Ovary (tissue), 10 donors: ENCODE measurements at places on chromosomes 3 and 15.
A peak's percentile ranks its signal among the peaks of the same experiment; 100 is the strongest.

GRCh38 chr3:155608228-155608920 is 136.5 kb downstream of the PLCH1 start:
- DNase-seq = no peak

GRCh38 chr15:50879016-50879617 is 29.4 kb upstream of the AP4E1 start:
- DNase-seq = no peak

DNA sequence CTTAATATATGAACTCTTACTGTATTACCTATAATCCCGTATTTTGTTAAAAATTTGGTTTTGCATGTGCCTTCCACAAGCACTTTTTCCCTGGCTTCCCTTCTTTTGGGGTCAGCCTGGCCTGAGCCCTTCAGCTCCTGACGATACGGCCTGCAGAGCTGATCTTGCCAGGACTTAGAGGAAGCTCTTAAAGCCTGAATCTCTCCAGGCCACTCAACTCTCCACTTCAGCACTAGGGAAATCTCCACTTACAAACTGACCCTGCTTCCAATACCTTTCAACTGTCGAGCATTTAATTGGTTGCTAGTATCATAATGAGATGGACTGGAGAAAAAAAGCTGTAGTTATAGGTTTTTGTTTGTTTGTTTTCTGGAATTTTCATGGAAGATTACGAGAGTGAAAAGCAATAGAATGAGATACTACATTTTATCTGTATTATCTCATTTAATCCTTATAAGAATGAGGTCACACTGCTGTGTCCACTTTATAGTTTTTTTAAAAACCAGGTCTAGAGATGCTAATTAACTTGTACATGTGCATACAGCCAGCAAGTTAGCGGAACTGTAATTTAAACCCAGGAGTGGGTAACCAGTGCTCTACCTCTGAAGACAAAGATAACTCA is 54.8 kb downstream of the ZBTB38 start:
- no peak for DNase-seq

DNA sequence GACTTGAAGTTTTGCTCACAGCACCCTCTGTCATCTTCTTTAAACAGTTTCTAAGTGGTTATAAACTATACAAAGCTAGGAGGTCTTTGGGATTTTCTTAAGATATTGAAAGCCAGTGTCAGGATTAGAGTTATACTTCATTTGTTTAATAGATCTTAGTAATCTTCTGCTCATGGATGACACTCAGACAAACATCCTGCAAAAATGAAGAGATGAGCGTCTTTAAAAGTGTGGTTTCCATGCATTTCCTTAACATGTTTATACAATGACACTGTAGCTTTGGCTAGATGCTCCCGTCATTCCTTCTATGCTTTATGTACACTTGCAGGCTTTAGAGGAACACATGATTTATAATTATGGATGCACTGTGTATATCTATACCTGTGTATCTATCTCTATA is 182.2 kb downstream of the NAALADL2 start:
- DNase-seq = no peak

GRCh38 chr3:173743516-173743915 is 346.0 kb downstream of the NLGN1 start:
- DNase-seq = no peak

DNA sequence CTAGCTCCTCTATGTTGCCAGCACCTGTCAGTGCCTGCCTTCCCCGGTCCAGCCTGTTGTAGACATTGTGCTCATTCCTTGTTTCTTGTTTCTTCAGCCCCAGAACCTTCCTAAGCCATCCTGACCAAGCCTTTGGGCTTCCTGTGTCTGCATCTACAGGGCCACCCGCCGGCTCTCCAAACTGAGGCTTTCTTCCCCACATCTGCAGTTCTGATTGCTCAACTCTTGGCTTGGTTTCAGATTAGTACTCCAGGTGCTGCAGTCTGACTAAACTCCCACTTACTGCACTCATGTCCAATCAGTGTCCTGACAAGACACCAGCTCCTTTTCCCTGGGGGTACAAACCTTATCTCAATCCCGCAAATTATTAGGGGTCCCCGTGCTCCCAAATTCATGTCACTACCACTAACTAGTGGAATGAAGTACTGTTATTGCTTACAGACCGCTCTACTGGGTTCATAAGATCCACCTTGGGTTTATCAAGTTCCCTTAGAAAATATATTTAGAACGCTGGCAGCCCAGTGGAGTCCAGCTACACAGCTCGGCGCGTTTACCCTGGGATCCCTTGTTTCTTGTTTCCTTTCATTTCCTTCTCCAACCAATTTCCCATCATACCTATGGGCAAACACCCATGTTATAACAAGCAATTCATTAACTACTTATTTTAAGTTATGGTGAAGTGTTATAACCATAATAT is 114.2 kb upstream of the TJP1 start:
- DNase-seq = no peak

GRCh38 chr15:70633103-70633831 is 130.1 kb downstream of the UACA start:
- no peak for DNase-seq

DNA sequence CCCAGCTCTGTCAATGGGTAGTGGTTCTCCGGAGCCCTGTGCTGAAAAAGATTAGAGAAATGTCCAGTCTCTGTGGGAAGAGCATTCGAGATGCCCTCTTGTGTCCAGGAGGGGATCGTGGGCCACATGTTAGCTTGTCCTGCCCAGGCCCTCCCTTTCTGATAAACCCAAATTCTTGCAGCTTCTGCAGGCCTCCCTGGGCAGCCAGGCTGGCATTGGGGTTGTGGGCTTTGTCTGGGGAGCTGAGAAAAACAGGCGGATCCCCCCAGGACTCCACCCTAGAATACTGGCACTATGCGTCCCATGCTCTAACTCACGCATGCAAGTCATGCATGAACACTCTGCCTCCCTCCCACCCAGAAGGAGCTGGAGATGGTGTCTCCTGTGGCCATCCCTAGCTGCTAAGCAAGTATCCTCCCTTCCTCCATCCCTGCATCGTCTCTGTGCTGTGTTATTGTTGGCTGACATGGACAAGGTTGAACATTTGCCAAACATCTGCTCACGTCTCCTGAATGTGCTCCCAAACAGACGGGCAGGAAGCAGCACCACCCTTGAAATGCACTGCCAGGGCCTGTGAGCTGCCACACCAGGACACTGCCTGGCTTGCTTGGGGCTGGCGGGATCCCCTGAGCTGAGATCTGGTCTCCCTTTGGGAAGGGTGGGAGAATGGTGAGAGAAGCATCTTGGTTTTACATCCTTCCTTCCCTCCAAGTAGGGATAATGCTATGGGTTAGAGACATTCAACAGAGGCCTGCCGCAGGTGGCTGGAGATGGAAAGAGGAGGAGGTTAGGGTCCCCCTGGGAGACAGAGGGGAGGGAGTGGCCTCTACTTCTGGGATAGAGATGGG is 26.5 kb downstream of the CFAP161 start:
- peak; percentile 63 for DNase-seq

- DNase-seq = no peak
Measured at GRCh38 chr3:197491923-197492664, 63.7 kb downstream of the BDH1 start.

DNA sequence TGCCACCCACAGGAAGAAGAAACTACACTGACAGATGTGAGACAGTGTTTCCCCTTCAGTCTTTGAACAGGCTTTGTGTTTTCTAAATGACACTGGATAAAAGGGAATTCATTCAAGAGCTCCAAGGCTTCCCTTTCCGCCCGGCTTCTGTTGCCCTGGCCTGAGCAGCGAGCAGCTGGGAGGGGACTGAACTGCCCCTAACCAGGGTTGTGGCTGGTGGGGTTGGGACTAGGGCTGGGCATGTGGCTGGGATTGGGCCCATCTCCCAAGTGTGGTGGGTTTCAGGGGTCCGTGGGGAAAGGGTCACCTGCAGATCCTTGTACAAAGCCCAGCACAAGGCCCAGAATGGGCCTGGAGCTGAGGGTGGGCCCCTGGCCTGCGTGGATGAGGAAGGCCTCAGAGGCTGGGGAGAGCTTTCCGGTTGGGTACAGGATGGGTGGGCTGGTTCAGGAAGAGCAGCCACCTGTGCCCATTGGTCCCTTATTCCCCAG is 10.4 kb downstream of the VILL start:
- no peak for DNase-seq

- DNase-seq = no peak
Measured at GRCh38 chr3:69770976-69771634, 31.8 kb downstream of the MITF start.

- no peak for DNase-seq
Measured at GRCh38 chr3:97930018-97930417, 42.2 kb downstream of the RIOX2 start.

DNA sequence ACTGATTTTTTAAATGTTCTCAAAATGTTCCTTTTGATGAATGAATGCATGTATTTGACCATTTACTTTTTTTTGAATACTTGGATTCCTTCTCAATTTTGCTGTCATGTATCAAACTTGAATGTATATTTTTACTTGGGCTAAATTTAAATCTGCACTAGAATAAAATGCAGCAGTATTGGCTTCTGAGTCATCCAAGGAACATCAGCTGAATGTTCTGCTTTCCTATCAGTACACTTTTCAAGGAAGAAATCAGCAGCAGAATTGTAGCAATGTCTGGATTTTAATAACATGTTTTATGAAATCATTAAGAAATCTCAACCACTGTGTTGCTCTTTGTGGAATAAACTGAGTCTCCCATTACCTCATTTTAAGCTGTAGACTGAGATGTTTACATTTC is 57.0 kb upstream of the COL6A6 start:
- no peak for DNase-seq

DNA sequence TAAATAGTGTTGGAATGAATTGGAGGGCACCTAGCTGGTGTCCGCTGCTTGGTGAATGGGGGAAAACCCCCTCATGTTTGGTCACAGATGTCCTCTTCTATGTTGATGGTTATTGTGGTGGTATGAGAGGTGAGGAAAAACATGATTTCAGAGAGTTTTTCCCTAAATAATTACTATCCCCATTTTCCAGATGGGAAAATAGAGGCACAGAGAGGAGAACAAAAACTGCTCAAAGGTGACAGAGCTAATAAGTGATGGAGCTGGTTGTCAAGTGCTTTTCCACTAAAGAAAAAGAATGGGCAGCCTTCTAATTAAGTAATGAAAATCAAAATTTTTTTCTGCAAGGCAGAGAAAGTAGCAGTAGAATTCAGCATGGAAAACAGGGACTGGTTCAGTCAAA is 30.2 kb upstream of the CFAP161 start:
- DNase-seq = no peak

DNA sequence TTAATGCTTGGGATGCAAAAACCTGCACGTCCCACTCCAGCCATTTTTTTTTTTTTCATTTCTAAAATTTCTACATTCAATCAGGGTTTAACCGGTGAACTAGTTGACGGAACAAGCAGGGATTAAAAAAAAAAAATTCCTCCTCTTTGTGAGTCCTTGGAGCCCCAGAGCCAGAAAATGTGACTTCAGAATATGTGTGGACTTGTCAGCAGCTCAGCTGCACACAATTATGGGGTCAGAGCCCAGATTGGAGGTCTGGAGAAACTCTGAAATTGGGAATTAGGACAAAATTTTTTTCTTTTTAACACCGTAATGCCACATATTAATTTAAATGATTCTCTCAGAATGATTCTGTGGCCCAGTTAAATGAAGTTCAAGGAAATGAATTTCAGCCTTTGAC is 921.0 kb upstream of the CFAP20DC start:
- no peak for DNase-seq

DNA sequence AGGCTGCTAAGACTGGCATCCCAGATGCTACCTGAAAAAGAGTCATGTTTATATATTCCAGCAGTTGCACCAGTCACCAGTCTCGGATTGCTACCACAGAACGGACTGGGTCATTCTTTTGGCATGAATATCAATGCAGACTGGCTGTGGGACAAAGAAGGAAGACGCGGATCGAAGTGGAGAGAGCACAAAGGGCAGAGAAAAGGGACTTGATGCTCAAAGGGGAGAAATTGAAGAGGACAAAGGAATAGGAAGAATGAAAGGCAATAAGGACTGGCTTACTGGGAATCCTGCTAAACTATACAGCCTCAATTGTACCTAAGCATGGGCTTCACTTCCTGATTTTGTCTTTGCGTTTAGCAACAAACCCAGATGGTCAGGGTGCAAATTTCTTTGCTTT is 15.3 kb upstream of the DIS3L start:
- DNase-seq = no peak

GRCh38 chr3:98513091-98513511 is 9.6 kb downstream of the CLDND1 start:
- DNase-seq = no peak

GRCh38 chr15:90469723-90470122 is 60.0 kb upstream of the CRTC3 start:
- no peak for DNase-seq

GRCh38 chr3:39385456-39386090 is 2.4 kb downstream of the SLC25A38 start:
- no peak for DNase-seq
